Heart left ventricle (tissue), 16 donors: ENCODE measurements at places on chromosomes 4 and X. TPM values are rescaled to one million over a fixed set of nuclear protein-coding genes. Genes with fewer than 3 reads are reported as not detected.

DNA sequence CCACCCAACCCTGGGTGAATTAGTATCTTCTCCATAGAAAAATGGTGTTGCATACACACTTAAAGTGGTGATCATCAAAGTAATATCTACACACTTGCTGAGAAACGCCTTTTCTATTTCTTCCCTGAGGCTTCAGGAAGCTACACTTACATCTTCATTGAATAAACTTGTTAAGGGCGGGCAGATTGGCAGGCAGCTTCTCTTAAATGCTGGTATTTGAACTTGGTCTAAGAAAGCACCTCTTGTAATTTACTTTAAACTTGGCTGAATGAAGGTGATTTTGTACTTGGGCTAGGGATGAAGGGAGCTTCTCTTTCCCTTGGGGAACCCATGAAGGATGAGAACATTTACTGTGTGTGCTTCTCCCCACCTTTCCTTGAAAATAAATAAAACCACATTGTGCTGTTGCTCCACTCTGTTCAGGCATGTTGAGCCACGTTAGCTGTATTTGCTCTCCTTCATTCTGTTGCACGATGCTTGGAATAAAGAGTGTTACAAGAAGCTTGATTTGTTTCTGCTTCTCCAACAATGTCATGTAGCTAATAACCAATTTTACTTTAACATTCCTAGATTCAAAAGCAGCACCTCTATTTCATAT, 430.1 kb downstream of the ANKRD50 start:
- no peak for DNase-seq

LIMCH1 gene
- 345 TPM for total RNA-seq

- no peak for DNase-seq
Measured at GRCh38 chr4:55756208-55756607, 63.4 kb upstream of the EXOC1L start.

VCX2 gene
- not detected for total RNA-seq

EOLA1 gene
- 31.0 TPM for total RNA-seq

DNA sequence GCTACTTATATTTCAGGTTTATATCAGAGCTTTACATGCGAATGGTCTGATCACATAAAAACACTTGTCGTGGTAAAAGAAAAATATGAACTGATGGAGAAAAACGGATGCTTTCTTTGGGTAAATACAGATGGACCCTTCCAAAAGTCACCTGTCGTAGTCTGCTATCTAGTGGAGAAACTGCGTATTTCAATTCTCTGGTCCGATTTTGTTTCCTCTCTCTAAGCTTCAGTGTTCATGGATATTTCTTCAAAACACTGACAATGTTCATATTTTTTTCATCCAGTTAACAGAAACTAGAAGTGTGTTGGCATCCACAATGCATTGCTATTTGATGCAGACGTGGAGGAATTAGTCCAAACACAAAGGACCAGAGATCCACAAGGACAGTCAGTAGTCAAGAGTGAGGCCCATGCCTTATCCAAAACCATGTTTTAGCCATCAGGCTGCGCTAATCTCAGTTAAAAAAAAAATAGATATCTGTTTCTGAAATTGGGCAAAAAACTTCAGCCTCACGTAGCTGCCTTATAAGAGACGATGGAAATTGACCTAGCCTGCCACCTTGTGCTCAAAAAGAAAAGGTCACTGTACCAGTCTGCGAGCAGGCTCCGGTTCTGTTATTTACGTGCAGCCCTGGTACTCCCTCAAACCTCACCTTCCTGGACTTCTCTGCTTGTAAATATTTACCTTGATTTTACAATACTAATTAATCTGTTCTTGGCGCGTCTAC, 16.0 kb downstream of the MEPE start:
- DNase-seq = peak; percentile 42

GPC3 gene
- total RNA-seq = 4.0 TPM

CSAG2 gene
- total RNA-seq = not detected

DNA sequence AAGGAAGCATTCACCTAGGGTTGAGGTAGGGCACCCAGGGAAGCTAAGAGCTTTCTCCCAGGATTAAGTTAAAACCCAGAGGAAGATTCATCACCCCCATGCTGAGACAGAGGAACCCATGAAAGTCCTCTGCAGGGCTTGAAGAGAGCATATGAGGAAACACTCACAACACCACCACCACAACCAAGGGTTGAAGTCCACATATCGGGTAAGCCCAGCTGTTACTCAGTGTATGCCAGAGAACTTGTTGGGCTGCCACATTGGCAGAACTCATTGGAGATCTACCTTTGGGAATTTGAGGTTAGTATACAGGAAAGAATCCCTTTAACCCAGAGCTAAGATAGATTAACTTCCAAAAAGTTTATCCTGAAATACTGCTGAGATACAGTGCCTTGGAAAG, 75.1 kb downstream of the INTS6L start:
- no peak for DNase-seq
